ENCODE measurements at places on chromosomes 6 and 20. TPM values are rescaled to one million over a fixed set of nuclear protein-coding genes. Genes with fewer than 3 reads are reported as not detected.
A peak's percentile ranks its signal among the peaks of the same experiment; 100 is the strongest.

THBD gene
- polyA plus RNA-seq: 5.7 TPM

DNA sequence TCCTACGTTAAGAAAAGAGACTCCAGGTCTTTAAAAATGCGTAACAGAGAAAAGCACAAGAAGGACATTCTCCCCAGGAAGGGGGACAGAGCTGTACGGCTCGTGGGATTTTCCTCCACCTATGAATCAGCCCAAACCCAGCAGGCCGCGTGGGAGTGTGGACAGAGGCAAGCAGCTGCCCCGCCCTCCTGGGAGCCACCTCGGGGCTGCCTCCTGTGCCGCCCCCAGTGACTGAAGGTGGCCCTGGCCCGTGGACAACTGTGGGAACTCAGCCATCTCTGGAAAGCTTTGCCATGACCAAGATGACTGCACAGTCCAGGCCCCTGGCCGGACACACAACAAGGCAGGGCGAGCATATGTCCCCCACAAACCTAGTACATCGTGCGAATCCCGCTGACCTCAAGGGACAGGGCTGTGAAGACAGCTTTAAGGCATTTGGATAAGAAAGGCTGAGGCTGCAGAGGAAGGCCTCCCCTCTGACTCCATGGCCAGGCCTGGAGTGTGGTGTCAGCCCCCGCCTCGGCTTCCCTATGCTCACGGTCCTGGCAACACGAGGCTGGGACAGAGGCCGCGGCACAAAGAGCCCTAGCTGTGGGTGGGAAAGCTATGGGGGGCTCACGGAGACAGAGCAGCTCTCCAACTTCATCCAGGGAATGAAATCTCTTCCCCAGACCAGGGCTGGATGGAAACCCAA is 26.9 kb downstream of the PXDC1 start:
- no peaks in the 10 kb centered on the region for H3K4me1 ChIP-seq
- no peak overlapping the region for H3K4me3 ChIP-seq
- no peak for DNase-seq
- H3K27ac ChIP-seq: no peak overlapping the region
- H3K36me3 ChIP-seq: peaks cover 71% of the 10 kb centered on the region

- peak overlapping the region; percentile 20 for H3K27ac ChIP-seq
- no peak overlapping the region for H3K4me3 ChIP-seq
- H3K4me1 ChIP-seq: peaks cover 2% of the 10 kb centered on the region
- H3K36me3 ChIP-seq: no peaks in the 10 kb centered on the region
- peaks cover 3% of the 10 kb centered on the region for H3K27me3 ChIP-seq
These were observed 18.1 kb downstream of the TUBB2B start for GRCh38 chr6:3209114-3210023.

GRCh38 chr6:146700078-146700686 is 101.4 kb downstream of the ADGB start:
- H3K4me1 ChIP-seq: no peaks in the 10 kb centered on the region
- no peak overlapping the region for H3K4me3 ChIP-seq
- no peaks in the 10 kb centered on the region for H3K27me3 ChIP-seq
- H3K27ac ChIP-seq: no peak overlapping the region

OXT gene
- 5.2 TPM for polyA plus RNA-seq

DNA sequence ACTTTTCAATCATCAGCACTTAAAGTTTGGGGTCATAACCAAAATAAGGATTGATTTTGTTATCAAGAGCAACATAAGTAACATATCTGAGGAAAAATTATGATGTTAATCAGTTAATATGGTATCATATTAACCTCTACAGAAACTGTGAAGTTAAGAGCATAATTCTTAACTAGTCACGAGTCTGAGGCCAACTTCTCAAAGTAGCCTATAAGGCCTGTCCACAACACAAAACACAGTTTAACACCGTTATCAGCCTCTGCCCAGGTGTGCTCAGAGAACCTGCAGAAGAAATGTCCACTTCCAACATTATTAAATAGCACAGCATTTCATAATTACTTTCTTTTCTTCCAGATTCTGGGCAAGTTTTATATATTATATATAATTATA is 1.1 kb downstream of the STX7 start:
- peak overlapping the region; percentile 92 for H3K4me3 ChIP-seq
- no peaks in the 10 kb centered on the region for H3K27me3 ChIP-seq
- H3K4me1 ChIP-seq: peaks cover 16% of the 10 kb centered on the region
- DNase-seq: peak; percentile 62
- peak overlapping the region; percentile 89 for H3K27ac ChIP-seq
- peaks cover 8% of the 10 kb centered on the region for H3K36me3 ChIP-seq

PRDM13 gene
- 0.03 TPM for polyA plus RNA-seq

- no peaks in the 10 kb centered on the region for H3K27me3 ChIP-seq
- H3K4me3 ChIP-seq: no peak overlapping the region
- no peaks in the 10 kb centered on the region for H3K4me1 ChIP-seq
- DNase-seq: no peak
These were observed 80.5 kb downstream of the ZNF217 start for GRCh38 chr20:53513168-53513488.

GRCh38 chr20:35039146-35039545 is 53.5 kb downstream of the TRPC4AP start:
- no peak overlapping the region for H3K4me3 ChIP-seq
- peaks cover 23% of the 10 kb centered on the region for H3K36me3 ChIP-seq
- peak overlapping the region; percentile 86 for H3K27ac ChIP-seq
- H3K4me1 ChIP-seq: peaks cover 37% of the 10 kb centered on the region
- DNase-seq: peak; percentile 92

GRCh38 chr6:7721649-7722048 is 4.2 kb upstream of the BMP6 start:
- H3K4me3 ChIP-seq: no peak overlapping the region
- no peak overlapping the region for H3K27ac ChIP-seq
- no peak for DNase-seq
- no peaks in the 10 kb centered on the region for H3K4me1 ChIP-seq

DNA sequence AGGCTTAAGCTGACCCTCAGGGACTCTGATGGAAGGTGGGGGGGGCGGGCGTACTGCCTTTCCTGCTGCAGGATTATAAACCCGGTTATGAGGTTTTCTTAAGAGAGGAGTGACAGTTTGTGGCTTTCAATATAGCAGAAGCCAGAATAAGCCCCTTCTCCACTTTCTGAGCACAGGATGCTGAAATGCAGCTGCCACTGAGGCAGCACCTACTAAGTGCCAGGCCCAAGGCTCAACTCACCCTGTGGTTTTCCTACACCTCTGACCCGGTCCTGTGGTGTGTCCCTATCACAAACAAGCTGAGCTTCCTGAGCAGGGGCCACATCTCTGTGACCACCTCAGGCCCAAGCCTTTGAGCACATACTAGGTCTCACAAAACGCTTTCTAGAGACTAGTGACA is 59.6 kb upstream of the NFATC2 start:
- peaks cover 73% of the 10 kb centered on the region for H3K36me3 ChIP-seq
- H3K27me3 ChIP-seq: no peaks in the 10 kb centered on the region
- H3K4me3 ChIP-seq: no peak overlapping the region
- no peak overlapping the region for H3K27ac ChIP-seq

DNA sequence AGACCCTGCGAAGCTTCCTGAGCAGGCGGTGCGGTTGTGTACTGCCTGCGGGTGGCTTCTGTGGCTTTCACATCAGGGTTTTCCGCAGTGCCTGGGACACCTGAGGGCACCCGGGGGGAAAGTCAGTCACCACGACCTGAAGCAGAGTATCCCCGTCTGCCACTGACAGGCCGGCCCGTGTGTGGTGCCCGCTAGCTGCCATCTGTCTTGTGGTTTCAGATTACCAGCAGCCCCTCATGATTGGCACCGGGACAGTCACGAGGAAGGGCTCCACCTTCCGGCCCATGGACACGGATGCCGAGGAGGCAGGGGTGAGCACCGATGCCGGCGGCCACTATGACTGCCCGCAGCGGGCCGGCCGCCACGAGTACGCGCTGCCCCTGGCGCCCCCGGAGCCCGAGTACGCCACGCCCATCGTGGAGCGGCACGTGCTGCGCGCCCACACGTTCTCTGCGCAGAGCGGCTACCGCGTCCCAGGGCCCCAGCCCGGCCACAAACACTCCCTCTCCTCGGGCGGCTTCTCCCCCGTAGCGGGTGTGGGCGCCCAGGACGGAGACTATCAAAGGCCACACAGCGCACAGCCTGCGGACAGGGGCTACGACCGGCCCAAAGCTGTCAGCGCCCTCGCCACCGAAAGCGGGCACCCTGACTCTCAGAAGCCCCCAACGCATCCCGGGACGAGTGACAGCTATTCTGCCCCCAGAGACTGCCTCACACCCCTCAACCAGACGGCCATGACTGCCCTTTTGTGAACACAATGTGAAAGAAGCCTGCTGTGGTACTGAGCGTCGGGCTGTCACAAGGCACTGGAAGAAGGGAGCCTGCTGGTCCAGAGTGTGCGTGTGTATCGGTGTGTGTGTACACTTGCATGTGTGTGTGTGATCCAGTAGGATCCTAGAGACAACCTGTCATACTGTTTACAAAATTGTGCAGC is 54.4 kb downstream of the GOPC start:
- H3K27me3 ChIP-seq: no peaks in the 10 kb centered on the region
- no peaks in the 10 kb centered on the region for H3K4me1 ChIP-seq
- peak overlapping the region; percentile 5 for H3K4me3 ChIP-seq
- no peak overlapping the region for H3K27ac ChIP-seq

DNA sequence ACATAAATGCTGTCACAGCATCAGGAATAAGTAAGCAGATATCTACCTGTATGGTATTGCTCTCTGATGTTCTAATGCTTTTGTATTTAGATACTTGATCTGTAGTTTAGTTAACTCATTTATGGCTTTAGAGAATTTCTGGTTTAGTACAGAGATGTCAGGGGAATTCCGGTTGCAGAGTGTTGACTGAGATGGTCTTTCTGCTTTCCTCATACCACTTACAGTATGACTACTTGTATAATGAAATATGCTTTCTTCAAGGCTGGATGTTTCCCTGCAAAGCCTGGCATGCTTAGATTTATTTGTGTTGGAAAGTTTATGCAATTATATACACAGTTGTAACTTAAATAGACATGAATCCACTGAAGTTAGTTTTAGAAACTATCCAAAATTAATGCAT is 278.4 kb downstream of the CDH26 start:
- no peak overlapping the region for H3K27ac ChIP-seq
- no peaks in the 10 kb centered on the region for H3K27me3 ChIP-seq
- no peaks in the 10 kb centered on the region for H3K4me1 ChIP-seq

DNA sequence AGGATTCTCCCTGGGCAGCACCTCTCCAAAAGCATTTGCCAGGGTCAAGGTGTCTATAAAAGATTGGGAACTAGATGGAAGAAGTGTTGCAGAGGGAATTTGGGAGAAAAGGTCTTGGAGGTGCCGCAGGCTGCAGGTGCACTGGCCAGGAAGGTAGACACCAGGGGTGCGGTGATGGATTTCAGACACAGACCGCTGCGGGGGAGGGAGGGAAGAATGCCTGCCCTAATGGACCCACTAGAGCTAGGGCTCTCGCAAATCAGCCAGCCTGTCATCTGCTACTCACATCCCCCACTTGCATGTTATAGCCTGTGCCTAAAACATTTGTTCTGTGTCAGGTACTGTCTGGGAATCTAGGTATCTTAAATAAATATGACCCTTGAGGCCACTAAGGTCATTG is 193.6 kb upstream of the SLC24A3 start:
- H3K27ac ChIP-seq: no peak overlapping the region
- H3K36me3 ChIP-seq: no peaks in the 10 kb centered on the region
- H3K4me3 ChIP-seq: no peak overlapping the region
- DNase-seq: no peak

All from large intestine (tissue), 12 donors.